ENCODE measurements at places on chromosomes 3 and 15.

- DNase-seq = no peak
These were observed 565.2 kb downstream of the ROBO1 start for GRCh38 chr3:79202471-79203143.

DNA sequence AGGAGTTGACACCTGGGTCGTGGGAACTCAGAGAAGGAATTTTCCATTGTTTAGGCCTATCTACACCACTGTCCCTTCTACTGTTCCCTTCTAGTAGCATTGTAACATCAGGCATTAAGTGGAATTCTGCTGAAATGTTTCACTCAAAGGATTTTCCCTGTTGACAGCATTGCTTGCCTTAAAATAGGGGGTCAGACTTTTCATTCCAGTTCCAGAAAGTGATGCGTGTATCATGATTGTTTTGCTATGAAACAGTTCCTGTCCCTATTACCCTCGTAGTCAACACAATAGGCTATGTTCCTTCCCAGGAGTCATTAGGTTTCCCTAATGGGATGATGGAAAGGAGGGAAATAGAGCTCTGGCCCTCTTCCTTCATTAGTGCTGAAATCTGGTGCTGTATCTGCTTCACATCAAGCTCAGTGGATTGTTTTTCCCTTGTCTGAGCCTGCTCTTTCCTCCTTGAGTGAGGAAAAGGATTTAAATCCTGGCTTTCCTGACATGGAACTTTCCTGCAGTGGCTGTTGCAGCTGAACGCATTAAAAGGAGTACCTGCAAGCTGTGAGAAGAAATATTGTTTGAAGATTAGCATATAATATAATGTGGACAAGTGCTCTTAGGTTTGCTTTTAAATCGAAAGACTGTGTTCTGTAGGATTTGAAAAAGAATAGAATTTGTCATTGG lies 195.9 kb downstream of the KLHL25 start:
- DNase-seq = no peak

- no peak for DNase-seq
These were observed 69.4 kb downstream of the OSBPL10 start for GRCh38 chr3:31911643-31912042.

DNA sequence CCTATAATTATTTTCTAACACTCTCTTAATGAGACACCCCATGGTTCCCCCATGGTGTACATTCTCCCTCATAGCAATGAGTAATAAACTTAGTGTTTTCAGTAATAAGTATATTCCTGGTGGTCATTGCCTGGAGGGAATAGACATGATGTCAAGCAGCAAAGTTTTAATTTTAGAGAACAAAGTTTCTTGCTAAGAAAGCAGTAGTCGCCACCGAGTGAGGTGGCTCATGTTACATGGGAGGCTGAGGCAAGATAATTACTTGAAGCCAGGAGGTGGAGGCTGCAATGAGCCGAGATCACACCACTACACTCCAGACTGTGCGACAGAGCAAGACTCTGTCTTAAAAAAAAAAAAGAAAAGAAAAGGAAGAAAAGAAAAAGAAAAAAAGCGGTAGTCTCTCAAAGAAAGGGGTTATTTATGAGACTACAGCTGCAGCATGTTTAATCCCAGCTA lies 2.4 kb upstream of the ELP6 start:
- DNase-seq = no peak

DNA sequence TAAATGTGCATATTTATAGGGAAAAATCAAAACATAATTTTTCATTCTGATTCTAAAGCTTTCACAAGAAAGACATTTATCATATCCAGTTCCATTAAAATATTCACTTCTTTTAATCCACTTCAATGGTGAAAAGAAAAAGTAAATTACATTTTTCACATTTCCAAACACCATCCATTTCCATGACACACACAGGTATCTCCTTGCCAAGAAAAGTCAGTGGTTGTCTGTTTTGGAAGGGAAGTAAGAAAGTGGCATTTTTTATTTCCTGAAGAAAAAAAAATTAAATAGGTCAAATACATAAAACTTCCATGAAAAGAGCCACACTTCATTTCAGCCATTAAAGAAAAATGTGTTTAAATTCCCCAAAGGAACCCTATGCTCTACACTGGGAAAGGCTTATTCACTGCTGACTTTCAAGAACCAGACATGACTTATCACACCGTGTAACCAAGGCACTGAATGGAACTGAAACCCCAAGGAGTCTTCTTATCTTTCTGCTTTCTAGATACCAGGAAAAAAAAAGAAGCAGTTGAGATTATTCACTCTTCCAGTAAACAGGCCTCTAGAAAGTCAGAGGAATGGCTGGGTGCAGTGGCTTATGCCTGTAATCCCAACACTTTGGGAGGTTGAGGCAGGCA lies 44.5 kb downstream of the OSBPL10 start:
- DNase-seq = no peak

GRCh38 chr3:53027254-53027844 lies 18.5 kb downstream of the SFMBT1 start:
- no peak for DNase-seq

GRCh38 chr15:78675206-78675605 lies 34.2 kb upstream of the CHRNB4 start:
- no peak for DNase-seq

GRCh38 chr15:100635406-100636071 lies 33.1 kb downstream of the ASB7 start:
- no peak for DNase-seq

GRCh38 chr15:98648654-98649471 lies 524 bp downstream of the IGF1R start:
- DNase-seq = peak; percentile 16

DNA sequence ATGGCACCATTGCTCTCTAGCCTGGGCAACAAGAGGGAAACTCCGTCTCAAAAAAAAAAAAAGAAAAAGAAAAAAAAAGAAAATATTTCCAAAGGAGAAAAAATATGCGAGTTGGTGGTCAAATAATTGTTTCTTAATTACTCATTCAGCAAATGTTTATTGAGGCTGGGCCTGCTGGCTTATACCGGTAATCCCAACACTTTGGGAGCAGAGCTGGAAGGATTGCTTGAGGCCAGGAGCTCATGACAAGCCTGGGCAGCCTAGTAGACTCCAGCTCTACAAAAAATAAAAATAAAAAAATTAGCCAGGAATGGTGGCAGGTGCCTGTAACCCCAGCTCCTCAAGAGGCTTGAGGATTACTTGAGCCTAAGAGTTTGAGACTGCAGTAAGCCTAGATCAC lies 4.1 kb downstream of the KNL1 start:
- DNase-seq = no peak

- DNase-seq = no peak
These were observed 26.1 kb downstream of the LSM3 start for GRCh38 chr3:14204515-14205284.

DNA sequence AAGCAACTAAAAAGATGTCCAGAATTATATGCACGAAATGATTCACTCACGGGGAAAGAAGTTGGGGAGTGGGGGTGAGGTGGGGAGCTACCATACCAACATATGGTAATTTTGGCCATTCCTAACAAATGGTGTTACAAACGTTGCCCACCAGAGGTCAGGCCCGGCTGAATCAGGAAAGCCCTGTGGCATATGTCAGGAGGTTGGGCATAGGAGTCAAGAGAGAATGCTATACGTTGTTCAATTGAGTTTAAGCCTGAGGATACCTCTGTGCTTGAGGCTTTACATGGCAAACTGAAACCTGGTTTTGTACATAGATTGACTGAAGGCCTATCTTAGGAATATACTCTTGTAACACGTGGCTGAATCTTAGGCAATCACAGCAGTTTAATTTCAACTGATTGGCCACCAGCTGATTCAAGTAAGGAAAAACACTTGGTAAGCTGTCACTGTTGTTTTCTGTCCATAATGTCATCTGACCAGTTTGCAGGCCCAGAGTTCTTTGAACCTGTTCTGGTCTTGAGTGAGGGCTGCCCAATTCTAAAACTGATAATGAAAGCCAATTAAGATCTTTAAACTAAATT lies 23.4 kb upstream of the SLC2A2 start:
- no peak for DNase-seq

- peak; percentile 68 for DNase-seq
These were observed 795 bp upstream of the MYNN start for GRCh38 chr3:169772305-169772896.

DNA sequence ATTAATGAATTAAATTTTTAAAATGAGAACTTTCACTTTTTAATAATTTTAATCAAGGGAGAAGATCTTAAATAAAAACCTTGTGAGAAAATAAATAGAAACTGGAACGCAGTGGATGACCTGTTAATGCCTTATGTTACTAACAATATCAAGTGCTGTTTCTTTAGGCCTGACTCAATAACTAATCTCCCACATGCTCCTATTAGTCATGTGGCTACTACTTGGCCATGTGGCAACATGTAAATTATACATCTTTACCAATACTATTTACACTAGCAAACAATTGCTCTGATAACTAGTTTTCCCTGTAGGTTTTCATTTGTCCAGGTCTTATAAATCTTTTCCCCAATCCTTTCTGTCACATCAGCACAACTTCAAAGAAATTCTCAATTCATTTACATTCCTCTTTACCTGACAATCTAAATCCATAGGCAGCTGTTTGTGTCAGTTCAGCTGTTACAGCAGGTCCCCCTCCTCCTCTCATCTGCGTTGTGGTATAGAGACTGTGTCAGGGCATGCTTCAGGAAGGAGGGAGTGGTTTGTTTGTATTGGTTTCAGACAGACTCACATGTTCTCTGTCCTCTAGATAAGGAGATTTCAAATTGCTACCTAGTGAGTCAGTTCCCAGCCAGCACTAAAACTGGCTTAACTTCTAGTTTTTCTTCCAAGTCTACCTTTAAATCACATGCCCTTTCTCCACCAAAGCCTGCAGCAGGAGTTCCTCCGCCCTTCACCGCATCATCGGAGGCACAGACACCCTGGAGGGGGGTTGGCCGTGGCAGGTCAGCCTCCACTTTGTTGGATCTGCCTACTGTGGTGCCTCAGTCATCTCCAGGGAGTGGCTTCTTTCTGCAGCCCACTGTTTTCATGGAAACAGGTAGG lies 11.3 kb upstream of the C3orf52 start:
- DNase-seq = no peak

- DNase-seq = no peak
These were observed 93.1 kb upstream of the SAMMSON start for GRCh38 chr3:69906351-69906966.

GRCh38 chr3:21638488-21638887 lies 112.5 kb downstream of the ZNF385D start:
- DNase-seq = no peak

DNA sequence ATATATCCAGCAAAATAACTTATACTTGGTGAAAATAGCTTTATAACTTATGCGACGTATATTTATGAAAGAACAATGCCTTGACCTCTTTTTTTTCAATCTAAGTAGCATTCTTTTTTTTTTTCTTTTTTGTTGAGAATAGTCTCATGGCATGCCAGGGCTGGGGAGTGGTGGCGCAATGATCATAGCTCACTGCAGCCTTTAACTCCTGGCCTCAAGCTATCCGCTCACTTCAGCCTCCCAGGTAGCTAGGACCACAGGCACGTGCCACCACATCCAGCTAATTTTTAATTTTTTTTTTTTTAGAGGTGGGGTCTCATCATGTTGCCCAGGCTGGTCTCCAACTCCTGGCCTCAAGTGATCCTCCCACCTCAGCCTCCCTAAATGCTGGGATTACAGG lies 43.5 kb downstream of the RAB8B start:
- DNase-seq = no peak

- DNase-seq = no peak
These were observed 131.3 kb upstream of the LRTM1 start for GRCh38 chr3:55059027-55059629.

- DNase-seq = no peak
These were observed 12.0 kb upstream of the PPP1R2 start for GRCh38 chr3:195555110-195555509.
